Activated CD8-positive, alpha-beta T cell treated with anti-CD3 and anti-CD28 coated beads for 36 hours (primary cell): ENCODE measurements at places on chromosomes 12 and 14. TPM values are rescaled to one million over a fixed set of nuclear protein-coding genes. Genes with fewer than 3 reads are reported as not detected.

DNA sequence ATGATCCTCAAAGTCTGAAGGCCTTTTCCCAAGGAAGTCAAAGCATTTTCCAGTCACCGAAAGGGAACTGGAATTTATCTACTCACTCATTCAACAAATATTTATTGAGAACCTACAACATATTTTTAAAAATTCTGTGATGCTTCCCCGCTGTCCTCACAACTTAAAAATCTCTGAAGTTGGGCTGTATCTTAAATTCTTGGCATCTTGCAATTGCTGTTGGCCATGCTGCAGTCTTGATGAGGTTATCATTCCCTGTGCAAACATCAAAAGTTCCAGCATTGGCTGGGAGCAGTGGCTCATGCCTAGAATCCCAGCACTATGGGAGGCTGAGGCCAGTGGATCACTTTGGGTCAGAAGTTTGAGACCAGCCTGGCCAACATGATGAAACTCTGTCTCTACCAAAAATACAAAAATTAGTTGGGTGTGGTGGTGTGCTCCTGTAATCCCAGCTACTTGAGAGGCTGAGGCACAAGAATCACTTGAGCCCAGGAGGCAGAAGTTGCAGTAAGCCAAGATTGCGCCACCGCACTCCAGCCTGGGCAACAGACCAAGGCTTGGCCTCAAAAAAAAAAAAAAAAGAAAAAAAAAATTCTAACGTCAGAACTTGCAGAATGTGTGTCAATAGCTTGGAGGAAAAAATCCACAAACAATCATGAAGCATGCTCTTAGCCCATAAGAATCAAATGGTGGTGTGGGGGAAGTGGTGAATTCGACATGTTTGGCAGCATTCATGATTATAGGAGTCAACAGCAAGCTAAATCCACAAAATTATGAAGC lies 34.9 kb downstream of the CCDC177 start:
- H3K27ac ChIP-seq, result no peak overlapping the region
- no peaks in the 10 kb centered on the region for H3K36me3 ChIP-seq
- peaks cover 9% of the 10 kb centered on the region for H3K4me1 ChIP-seq
- no peak for DNase-seq

DNA sequence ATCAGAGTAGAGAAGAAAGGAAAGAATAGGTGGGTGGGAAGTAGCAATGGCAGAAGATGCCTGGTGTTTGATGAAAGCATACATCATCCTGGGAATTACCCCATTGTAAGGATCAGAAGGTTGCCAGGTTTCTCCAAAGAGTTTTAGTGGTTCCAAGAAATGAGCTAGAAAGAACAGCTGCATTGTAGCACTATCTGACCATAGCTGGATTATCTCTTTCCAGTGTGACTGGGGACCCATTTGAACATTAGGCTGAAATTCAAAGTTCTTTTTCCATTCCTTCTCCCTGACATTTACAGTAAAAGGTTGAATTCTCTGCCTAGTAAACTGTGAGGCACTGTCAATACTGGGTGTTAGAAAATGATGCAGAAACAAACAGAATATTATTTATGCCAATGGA lies 244.4 kb downstream of the GALC start:
- H3K27me3 ChIP-seq, result peaks cover 4% of the 10 kb centered on the region
- H3K4me1 ChIP-seq, result no peaks in the 10 kb centered on the region
- H3K36me3 ChIP-seq, result no peaks in the 10 kb centered on the region
- H3K4me3 ChIP-seq, result no peak overlapping the region
- no peak overlapping the region for H3K27ac ChIP-seq
- DNase-seq, result no peak

DNA sequence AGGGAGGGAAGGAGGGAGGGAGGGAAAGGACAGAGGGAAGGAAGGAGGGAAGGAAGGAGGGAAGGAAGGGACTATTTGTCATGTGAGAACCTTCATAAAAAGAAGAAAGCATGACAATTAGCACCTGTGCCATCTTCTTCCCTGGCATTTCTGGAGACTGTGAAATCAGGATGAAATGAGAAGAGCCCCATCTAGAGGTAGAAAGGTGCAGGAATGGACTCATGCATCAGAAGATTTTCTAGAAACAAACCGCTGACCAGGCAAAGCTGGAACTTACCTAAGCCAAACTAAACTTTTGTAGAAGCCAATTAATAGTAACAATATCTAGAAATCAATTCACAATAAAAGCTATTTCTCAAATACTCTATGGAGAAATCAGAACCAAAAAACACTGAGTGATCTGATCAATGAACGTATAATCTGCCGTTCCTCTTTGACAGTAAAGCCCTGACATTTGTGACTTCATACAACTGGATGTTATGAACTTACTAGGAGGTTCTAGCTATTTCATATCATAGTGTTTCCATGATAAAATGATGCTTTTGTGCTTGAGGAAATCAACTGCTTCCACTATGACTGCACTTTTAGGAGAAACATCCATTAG lies 24.4 kb upstream of the CRACR2A start:
- peaks cover 4% of the 10 kb centered on the region for H3K4me1 ChIP-seq
- no peak overlapping the region for H3K27ac ChIP-seq
- H3K27me3 ChIP-seq, result no peaks in the 10 kb centered on the region
- DNase-seq, result peak; percentile 12
- no peak overlapping the region for H3K4me3 ChIP-seq

DNA sequence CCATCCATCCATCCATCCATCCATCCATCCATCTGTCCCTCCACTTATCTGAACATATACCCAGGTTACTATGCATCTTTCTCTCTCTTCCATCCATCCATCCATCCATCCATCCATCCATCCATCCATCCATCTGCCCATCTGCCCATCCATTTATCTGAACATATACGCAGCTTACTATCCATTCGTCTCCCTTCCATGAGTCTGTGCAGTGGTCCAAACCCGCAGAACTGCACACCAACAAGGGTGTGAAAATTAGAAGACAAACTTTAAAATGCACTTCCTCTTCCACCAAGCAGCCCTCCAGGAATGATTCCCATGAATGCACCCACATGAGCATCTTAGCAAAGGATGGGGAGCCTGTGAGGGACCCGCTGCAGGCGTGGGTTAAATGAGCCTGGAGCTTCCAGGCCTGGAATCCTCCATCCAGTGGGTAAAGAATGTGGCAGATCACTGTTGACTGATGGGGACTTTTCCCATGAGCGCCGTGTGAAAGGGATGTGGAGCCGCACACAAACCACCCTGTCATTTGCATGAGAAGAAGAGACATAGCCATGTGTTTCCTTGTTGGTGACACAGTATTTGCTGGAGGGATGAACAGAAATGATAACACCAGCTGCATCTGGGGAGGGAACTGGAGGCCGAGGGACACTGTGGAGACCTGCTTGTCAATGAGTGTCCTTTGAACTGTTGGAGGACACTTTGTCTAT lies 376.6 kb downstream of the ADGRD1 start:
- no peak overlapping the region for H3K27ac ChIP-seq
- H3K4me1 ChIP-seq, result no peaks in the 10 kb centered on the region
- no peak for DNase-seq
- no peak overlapping the region for H3K4me3 ChIP-seq

DNA sequence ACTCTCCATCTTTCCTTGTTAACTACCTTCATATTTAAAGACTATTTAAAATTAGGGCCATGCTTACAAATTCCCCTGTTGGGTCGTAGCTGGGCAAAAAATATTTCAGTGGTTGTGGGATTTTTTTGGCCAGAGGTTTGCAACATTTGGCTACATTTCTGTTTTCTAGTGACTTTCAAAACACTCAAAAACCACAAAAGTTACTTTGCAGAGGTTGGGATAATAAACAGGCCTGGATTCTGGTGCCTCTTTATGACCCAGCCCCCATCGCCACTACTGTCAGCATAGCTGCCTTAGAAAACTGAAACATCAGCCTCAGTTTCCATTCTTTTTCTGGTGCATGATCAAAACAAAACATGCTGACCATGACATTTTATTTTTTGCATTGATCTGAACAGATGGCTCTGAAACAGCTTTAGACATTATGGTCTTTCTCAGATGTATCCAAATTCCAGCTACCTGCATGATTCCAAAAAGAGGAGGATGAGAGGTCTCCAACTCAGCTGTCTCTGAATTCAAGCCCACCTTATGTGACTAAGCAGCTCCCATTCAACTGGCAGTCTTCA lies 5.2 kb downstream of the DPF3 start:
- no peak for DNase-seq
- no peak overlapping the region for H3K4me3 ChIP-seq
- no peak overlapping the region for H3K27ac ChIP-seq
- H3K27me3 ChIP-seq, result peaks cover 33% of the 10 kb centered on the region

DNA sequence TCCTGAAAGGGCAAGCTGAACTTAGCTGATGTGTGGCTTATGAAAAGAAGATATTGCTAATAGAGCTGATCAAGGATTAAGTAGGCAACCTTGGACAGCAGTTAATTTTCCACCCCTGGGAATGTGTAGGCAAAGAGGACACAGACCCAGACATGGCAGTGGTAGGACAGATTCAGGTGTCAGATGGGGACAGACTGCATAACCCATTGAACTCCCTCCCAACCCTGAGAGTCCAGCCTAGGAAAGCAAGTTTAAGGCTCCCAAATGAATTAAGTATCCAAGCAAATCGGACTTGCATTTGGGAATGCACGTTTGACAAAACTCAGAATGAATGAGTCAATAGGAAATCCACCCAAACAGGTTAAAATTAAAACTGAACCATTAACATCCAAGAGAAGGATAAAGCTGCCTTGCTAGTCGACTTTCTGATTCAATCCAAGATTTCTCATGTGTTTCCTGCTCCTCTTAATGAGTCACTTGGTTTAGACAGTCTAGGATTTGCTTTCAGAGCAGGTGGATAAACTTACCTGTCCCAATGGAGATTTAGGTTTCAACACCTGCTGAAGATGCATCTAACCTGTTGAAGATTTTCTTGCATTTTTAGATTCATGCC lies 385.4 kb downstream of the CCDC91 start:
- no peaks in the 10 kb centered on the region for H3K27me3 ChIP-seq
- H3K4me3 ChIP-seq, result no peak overlapping the region
- H3K27ac ChIP-seq, result no peak overlapping the region
- DNase-seq, result no peak
- no peaks in the 10 kb centered on the region for H3K36me3 ChIP-seq
- no peaks in the 10 kb centered on the region for H3K4me1 ChIP-seq

DNA sequence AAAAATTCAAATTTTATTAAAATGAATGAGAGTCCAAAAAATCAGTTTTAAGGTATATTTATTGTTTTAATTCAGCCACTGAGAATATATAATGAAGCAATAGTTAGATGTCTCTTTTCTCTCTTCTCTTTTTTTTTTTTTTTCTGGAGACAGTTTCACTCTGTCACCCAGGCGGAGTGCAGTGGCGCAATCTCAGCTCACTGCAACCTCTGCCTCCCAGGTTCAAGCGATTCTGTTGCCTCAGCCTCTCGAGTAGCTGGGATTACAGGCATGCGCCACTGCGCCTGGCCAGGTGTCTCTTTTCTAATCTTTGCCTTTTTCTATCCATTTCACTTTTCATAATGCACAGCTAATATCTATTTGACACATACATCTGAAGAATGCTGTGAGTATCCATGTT lies 307.1 kb upstream of the RGS6 start:
- H3K27me3 ChIP-seq, result no peaks in the 10 kb centered on the region
- no peak for DNase-seq
- H3K4me3 ChIP-seq, result no peak overlapping the region

- H3K27ac ChIP-seq, result no peak overlapping the region
- H3K4me1 ChIP-seq, result peaks cover 11% of the 10 kb centered on the region
- no peak for DNase-seq
- no peaks in the 10 kb centered on the region for H3K36me3 ChIP-seq
- no peaks in the 10 kb centered on the region for H3K27me3 ChIP-seq
Measured at GRCh38 chr14:81302638-81303037, 81.9 kb upstream of the GTF2A1 start.

DNA sequence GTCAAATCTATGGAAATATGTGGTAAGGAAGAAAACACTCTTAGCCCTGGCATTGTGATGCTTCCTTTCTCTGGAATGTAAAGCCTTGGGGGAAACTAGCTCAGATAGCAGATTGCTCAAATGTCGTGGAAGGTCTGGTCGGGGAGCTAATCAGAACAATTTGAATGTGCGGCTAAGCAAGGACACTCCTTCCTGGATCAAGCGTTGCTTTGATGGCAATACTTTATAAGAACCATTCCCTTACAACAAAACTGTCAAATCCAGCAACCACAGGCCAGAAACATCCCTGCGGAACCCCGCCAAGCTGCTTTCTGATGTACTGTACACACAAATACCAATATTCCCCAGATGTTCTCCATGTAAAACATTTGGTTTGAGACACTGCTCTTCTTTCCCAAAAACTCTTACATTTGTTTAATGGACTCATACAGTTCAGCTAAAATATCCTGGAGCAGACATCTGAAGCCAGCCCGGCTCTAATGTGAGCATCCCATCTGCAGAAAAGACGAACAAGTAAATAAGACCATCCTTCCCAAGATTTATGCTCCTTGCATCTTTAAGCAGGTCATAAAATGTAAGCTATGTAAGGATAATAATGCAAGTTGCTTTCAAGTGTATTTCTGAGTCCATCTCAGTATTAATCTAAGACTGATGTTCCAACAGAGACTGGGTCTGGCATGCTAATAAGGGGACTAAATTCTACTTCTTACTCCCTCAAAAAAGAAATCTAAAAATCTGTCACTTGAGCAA lies 20.2 kb downstream of the NUAK1 start:
- peaks cover 11% of the 10 kb centered on the region for H3K27me3 ChIP-seq
- H3K4me3 ChIP-seq, result no peak overlapping the region
- no peak overlapping the region for H3K27ac ChIP-seq
- H3K4me1 ChIP-seq, result no peaks in the 10 kb centered on the region
- no peak for DNase-seq
- H3K36me3 ChIP-seq, result no peaks in the 10 kb centered on the region

DNA sequence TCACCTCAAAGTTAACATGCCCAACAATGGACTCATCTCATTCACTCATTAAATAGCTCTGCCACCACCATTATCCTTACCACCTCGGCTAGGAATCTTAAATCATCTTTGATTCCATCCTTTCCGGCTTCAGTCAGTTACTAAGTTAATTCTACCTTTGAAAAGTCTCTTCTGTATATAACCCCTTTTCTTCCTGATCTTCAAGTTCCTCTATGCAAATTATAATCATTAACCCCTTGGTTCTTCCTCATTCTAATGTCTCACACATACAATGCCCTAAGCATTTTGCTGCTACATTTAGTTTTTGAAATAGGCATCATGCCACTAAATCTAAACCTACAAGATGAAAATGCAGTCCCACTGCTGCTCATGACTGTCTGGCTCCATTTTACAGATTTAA lies 51.6 kb downstream of the ATP2B1 start:
- H3K27ac ChIP-seq, result no peak overlapping the region
- H3K27me3 ChIP-seq, result no peaks in the 10 kb centered on the region
- H3K4me1 ChIP-seq, result peaks cover 43% of the 10 kb centered on the region
- H3K36me3 ChIP-seq, result peaks cover 22% of the 10 kb centered on the region

DNA sequence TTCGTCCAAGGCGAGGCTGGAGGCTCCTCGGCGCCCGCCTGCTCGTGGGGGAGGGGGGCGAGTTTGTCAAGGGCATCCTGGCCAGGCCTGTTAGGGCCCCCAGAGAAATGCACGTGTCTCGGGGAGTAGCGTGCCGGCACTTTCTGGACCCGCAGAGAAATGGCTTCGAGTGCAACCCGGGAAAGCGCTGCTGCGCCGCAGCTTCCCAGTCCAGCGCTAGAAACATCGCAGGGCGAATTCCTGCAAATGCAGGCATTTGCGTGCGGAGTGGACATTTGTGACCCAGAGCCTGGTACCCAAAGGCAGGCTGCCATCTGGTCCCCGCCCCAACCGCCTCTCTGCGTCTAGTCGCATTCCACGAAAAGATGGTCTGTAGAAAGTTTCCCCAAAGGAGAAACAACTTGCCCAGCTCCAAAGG lies 756 bp downstream of the LGR5 start:
- no peak overlapping the region for H3K27ac ChIP-seq
- H3K27me3 ChIP-seq, result peaks cover 54% of the 10 kb centered on the region
- DNase-seq, result no peak
- peaks cover 19% of the 10 kb centered on the region for H3K4me1 ChIP-seq

KRT78 gene
- not detected for total RNA-seq

CABP1 gene
- 0.50 TPM for total RNA-seq

ACSS3 gene
- not detected for total RNA-seq

PLEKHD1 gene
- total RNA-seq, result 0.07 TPM

SMIM41 gene
- total RNA-seq, result not detected
